ENCODE measurements at places on chromosomes 3 and 15.
A peak's percentile ranks its signal among the peaks of the same experiment; 100 is the strongest.

GRCh38 chr15:45205192-45205591 is 17.4 kb upstream of the SHF start:
- peak; percentile 39 for DNase-seq

- no peak for DNase-seq
Measured at GRCh38 chr3:73542136-73542535, 82.6 kb downstream of the PDZRN3 start.

- DNase-seq: no peak
Measured at GRCh38 chr15:87631093-87631492, 625.4 kb downstream of the NTRK3 start.

GRCh38 chr3:17931131-17931530 is 188.7 kb upstream of the TBC1D5 start:
- DNase-seq: no peak

DNA sequence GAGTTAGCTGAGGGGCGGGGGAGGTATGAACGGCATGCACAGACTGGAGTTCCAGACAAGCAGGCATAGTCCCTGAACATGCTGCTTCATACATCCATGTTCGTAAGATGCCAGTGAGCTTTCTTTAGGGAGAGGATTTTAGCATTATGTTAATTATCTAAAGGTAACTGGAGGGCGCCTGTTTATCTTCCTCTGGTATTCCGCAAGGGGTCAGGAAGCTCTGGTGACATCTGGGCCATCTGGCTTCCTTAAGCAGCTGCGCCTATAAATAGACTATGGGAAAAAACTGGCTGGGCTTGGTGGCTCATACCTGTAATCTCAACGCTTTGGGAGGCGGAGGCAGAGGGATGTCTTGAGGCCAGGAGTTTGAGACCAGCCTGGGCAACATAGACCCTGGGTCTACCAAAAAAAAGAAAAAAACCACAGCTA is 1.5 kb upstream of the FBXO22 start:
- DNase-seq: no peak

DNA sequence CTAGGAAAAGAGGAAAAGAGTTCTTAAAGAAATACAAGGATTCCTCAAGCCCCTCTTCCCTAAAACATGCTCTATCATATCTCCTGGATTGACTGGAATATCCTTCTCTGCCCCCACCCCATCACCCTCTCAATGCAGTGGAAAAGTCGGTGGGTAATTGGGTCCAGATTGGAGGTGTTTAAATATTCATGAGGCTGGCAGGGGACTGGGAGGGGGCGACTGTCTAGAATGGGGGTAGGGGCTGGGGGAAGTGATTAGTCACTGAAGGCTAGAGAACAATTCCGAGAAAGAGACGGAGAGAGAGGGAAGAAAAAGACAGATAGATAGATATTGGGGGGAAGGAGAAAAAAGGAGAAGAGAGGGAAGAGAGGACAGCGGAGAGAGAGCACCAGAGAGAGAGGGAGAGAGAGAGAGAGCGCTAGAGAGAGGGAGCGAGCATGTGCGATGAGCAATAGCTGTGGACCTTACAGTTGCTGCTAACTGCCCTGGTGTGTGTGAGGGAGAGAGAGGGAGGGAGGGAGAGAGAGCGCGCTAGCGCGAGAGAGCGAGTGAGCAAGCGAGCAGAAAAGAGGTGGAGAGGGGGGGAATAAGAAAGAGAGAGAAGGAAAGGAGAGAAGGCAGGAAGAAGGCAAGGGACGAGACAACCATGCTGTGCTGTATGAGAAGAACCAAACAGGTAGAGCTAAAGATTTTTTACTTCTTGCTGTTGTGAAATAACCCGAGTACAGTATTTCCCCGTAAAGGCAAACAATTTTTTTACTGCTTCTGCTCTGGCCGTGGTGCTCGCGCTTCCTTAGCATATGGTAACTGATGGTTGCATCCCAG is at the start of gene GAP43:
TSS of gene GAP43 (plus strand) at position 467 of the 825 bp plus-strand sequence. CDS start at position 647, 180 bp downstream.
- DNase-seq: no peak

- DNase-seq: no peak
Measured at GRCh38 chr3:53495146-53495519, 722 bp downstream of the CACNA1D start.

DNA sequence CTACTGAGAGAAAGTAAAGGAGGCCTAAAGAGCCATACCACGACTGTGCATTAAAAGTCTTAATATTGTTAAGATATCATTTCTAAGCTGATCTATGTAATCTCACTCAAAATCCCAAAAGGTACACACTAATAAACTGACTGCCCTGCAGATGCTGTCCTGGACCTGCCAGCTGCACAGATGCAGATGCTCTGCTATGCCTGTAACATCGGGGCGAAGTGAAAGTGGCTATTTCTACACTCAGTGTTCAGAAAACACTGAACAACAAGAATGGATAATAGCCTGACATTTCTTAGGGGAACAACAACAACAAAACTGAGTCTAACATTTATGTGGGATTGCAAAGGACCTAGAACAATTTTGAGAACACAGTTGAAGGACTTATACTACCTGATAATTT is 31.9 kb downstream of the RAD18 start:
- no peak for DNase-seq

- no peak for DNase-seq
Measured at GRCh38 chr3:63338351-63338750, 60.2 kb downstream of the SYNPR start.

DNA sequence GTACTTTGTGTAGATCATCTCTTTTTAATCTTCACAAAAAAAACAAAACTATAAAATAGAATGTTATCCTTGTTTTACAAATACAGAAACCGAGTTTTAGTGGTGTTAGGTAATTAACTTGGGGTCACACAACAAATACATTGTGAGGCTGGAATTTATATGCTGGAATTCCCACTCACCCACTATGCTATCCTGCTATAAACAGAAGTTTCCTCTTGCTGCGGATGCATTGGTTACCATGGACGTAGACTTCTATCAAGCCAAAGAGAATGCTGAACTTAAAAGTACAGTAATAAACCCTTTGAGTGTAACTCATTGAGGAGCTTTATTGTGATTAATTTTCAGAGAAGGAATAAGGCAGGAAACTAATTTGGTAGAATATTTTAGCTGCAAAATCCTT is 9.2 kb downstream of the SNAP23 start:
- no peak for DNase-seq

DNA sequence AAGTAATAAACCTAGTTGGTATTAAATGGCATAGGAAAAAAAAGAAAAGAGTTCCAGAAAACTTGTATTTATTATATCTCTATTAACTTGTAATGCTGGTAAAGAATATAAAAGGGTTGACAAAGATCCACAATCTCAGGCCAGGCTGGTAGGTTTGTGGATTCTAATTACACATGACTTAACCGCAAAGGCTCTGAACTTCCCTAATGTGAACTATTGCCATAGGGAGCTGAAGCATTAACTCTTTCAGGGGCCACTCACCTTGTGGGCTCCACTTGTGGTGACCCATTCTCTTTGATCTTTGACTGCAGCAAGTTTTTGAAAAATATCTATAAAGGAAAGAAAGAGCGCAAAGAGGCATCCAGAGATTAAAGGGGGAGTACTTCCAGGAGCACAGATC is 58.5 kb downstream of the NEK10 start:
- DNase-seq: no peak

GRCh38 chr3:194514626-194515025 is 27.8 kb upstream of the ATP13A3 start:
- DNase-seq: no peak

DNA sequence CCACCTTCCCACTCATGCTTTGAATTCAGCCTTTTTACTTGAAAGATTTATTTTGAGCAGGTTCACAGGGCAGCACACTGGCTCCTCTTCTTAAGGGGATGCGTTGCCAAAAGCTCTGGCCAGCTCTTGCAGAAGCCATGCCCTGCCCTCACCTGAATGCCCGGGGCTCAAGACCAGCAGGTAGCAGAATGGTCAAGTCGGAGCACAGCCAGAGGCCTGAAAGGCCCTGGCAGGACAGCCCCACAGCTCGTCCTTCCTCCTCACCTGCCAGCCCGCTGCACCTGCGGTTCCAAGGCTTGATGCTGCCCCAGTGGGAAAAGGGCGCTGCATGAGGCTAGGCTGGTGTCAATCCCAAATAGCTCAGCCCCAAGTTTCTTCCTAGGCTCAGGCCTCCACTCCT is 13.1 kb downstream of the CA12 start:
- DNase-seq: no peak

DNA sequence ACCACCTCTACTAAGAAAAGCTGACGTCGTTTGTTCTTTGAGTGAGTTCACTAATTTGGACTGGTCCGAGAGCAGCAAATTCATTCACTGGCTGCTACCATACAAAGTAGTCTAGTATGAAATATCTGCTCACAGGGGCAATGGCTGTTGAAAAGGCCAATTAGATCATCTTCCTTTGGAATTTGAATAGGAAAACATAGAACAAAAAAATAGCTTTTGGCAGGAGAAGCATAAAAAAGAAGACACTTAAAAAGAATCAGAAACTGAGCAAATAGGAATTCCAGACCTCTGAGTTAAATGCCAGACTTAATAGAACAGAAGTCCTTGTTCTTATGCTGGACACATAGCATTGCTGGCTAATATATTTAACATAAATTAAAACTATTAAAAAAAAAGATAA is 159.3 kb downstream of the IL1RAP start:
- no peak for DNase-seq

DNA sequence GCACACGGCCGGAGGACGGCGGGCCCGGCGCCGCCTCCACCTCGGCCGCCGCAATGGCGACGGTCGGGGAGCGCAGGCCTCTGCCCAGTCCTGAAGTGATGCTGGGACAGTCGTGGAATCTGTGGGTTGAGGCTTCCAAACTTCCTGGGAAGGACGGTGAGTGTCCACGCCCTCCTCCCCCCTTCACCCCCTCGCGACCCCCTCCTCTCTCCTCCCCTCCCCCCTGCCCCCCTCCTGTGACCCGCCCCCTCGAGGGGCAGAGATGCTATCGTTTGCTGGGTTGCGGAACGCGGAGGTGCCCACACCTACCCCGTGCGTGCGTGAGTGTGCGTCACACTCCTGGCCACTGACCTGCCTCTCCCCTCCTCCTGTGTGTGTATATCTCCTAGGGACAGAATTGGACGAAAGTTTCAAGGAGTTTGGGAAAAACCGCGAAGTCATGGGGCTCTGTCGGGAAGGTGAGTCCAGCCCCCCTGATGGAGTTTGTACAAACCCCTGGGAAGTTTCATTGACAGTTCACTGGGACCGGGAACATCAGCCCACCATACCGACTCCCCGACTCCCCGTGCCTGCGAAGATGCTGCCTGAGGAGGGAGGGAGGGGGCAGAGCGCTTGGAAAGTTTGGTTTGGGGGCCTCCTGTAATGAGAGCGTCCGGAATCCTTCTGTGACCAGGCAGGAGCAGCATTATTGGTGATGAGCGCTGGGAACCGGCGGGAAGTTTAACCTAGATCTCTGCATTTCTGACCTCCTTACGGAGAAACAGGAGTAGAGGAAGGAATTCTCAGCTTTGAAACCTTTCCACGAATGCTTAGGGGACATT is 795 bp upstream of the SCAANT1 start:
- peak; percentile 36 for DNase-seq

- DNase-seq: no peak
Measured at GRCh38 chr3:114454551-114455251, 160.9 kb downstream of the TIGIT start.

DNA sequence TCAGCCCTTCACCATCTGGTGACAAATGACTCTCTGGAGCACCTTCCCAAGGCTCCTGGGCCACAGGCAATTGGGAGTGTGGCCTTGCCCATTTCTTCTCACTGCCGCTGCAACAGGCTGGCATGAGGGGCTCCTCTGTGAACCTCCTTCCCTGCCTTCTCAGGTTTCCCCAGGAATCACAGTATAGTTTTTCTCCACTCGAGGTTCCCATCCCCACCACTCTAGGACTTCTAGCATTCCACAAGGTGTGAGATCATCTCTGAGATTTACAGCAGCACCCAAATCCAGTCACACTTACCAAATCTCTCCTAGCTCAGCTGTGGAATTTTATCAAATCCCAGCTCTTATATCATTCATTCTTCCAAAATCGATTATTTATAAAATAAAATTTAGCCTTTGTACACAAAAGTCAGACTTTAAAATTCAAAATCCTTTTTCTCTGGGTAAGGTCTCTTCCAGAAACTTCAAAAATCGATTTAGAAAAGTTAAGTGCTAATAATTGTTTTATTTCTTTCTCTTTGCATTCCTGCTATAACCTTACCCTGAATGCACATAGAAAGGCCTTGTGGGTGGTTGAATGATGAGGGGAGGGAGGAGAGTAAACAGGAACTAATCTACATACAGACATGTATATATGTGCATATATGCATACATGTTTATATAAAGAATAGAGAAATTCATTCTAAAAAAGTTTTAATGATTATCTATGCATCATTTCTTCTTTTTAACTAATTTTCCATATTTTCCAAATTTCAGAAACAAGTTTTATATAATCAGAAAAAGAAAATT is 18.9 kb upstream of the ATP13A4 start:
- no peak for DNase-seq

DNA sequence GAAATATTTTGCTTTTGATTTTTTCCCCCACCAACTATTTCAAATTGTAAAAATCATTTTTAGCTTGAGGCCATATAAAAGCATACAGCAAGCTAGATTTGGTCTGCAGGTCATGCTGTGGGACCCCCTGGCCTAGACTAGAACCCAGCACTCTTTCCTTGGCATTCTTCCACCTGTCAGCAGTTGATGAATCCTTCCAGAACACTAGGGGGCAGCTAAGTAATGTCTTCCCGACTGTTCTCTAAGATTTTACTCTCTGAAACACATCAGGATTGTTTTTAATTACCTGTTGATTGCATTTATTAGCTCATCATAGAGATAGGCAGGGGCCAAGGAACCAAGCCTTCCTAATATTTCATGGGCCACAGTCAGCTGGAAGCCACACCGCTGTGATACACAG is 174.5 kb downstream of the CACNA1D start:
- DNase-seq: no peak

GRCh38 chr15:90624278-90624981 is 92.7 kb upstream of the BLM start:
- DNase-seq: no peak
